ENCODE measurements at places on chromosomes 6 and 20.

GRCh38 chr6:170555305-170555704 is 1.1 kb downstream of the TBP start:
- DNase-seq = no peak

GRCh38 chr6:18237167-18237566 is 27.2 kb downstream of the DEK start:
- DNase-seq = no peak

DNA sequence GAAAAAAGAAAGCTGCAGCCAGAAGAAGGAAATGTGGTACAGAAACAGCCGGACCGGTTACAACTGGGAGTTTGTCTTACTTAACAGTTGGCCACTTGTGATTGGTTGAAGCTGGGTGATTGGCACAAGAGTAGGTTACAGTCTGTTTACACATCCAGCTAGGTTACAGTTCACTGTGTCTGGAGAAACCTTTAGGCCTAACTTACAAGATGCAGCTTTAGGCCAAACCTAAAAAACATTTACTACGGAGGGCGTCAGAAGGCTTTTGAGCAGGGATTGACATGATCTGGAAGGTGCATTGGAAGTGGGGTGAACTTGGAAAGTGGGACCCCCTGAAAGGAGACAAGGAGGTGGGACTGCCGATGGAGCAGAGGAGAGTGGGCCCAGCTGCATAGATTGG is 122.3 kb downstream of the BANF2 start:
- DNase-seq = no peak

DNA sequence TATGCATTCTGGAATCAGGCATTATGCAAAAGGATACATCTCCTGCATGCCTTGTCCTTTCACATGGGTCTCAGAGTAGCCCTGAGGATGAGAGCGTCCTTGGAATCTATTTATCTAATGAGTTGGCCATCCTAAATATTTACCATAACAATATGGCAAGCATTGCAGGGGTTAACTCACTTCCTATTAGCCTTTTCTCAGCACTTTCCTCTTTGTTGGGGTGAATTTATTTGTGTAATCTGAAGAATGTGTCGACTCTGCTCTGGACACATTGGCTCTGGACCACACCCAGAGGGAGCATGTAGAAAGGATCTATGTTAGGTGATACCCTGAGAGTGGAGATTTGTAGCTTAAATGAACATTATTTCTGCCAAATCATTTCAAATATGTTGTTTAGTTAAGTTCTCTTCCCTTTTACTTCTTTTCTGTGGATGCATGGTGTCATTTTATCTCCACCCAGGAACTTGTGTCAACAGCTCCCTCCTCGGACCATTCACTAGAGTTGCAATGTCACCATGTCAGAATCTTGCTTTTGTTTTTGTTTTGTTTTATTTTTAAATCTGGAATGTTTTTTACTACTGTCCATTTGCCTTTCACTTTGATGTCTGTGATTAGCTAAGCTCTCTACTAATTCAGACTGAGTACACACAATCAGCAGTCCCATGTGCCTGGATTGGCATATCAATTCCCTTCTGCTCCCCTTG is 757.0 kb upstream of the MMS22L start:
- DNase-seq = no peak

- DNase-seq = no peak
Measured at GRCh38 chr6:166237617-166238016, 70.0 kb upstream of the TBXT start.

DNA sequence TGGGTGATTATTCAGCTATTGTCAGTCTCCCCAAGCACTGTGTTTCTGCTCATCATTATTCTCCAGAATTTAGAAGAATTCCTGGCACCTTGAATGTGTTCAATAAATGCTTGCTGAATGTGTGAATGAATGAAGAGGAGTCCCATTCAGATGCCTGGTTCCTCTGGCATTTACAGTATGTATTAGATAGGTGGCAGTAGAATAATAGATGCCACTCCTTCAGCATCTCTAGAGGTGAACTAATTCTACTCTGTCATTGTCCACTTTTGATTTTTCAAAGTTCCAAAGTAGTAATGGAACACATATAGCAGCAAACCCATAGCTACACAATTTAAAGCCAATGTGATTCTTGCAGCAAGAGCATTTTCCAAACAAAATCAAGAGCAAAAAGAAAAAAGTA is 118.9 kb upstream of the CEP162 start:
- DNase-seq = no peak

DNA sequence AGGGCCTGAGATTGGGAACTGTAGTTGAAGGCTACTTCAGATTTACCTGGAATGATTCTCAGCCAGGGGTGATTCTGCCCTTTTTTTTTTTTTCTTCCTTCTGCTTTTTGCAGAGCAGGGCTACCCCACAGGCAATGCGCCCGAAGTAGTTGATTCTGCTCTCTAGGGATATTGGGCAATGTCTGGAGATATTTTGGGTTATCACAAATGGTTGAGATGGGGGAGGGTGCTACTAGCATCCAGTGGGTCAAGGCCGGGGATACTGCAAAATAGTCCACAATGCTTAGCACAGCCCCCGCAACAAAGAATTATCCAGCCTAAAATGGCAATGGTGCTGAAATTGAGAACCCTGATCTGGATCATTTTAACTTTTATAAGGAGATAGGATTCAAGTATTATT is 71.2 kb upstream of the ZMYND8 start:
- no peak for DNase-seq

- no peak for DNase-seq
Measured at GRCh38 chr6:28208111-28208659, 16.9 kb upstream of the ZSCAN9 start.

GRCh38 chr6:100370265-100370664 is 94.5 kb downstream of the SIM1 start:
- DNase-seq = no peak

GRCh38 chr6:16883414-16883813 is 122.2 kb upstream of the ATXN1 start:
- no peak for DNase-seq

DNA sequence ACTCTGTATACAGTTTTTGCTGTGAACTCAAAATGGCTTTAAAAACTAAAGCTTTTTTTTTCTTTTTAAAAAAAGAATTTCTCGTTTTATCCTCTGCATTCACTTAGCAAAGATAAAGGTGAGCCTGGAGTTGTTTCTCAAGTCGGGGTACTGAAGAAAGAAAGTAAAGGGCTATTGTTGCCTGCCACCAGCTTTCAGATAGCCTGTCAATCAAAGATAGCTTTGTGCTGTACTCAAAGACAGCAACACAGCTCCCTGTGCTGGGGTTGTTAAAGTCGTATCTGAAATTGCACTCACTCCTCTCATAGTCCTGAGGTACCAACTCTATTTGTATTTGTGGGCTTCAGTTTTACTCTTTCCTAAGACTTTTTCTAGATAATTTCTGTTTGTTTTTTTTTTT is 710.1 kb upstream of the ID4 start:
- no peak for DNase-seq

- no peak for DNase-seq
Measured at GRCh38 chr20:48096957-48097890, 311.9 kb upstream of the SULF2 start.

DNA sequence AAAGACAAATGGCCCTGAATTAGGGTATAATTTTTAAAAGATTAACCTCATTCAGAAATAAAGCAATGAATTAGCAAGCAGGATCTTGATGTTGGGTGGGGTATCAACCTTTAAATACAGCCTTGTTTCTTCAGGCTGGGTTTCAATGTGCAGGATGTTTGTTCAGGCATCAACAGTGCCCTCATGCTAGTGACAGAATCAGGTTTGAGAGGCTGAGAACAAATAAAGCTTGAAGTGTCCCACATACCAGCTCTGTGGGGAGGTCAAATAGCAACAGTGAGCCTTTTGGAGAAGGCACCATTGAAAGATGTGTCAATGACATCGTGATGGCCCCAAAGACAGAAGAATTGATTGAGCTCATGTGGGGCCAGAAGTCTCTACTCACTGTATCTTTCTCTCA is 68.2 kb downstream of the MTFR2 start:
- DNase-seq = no peak

- no peak for DNase-seq
Measured at GRCh38 chr20:48189181-48189580, 403.9 kb upstream of the SULF2 start.

DNA sequence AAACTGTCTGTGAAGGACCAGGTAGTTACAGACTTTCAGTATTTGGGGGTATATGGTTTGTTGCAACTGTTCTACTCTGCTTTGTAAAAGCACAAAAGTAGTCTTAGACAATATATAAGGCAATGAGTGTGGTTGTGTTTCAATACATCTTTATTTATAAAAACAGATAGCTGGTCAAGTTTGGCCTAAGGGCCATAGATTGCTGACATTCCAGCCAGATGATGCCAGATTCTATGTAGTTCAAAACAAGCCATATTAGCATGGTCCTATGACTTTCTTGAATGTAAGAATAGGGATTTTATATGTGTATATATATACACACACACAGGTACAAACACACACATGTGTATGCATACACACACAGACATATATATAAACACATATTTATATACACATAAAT is 201.8 kb downstream of the GRIK2 start:
- no peak for DNase-seq

GRCh38 chr6:135289816-135290215 is 108.7 kb downstream of the MYB start:
- DNase-seq = no peak

DNA sequence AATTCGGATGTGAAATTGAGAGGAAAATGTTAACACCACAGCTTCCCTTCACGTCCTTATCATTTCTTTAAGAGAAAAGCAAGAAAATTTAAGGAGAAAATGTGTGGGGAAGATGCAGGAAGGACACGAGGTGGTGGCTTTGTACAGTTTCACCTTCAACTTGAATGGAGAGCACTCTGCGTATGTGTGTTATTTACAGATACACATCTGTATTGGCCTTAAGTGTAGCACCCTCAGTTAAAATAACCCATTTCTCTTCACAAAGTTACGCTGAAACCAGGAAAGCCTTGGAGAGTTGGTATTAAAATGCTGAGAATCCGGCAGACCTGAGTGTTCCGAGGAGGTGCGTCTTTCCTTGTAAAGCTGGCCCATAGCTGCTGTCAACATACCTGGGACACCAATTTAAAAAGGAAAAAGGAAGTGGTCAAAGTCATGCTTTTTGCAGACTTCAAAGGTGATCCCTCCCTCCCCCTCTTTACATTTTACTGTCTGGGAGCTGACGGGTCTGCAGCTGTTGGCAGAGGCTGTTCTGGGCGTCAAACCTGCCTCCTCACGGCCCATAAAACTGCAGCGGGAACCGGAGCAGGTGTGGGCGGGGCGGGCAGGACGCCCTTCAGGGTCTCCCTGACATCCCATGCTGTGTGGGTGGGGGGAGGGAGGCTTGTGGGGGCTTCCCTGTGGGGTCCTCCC is 61.3 kb upstream of the TBXT start:
- DNase-seq = no peak

GRCh38 chr6:134235937-134236751 is 81.8 kb downstream of the SGK1 start:
- DNase-seq = peak; percentile 54

DNA sequence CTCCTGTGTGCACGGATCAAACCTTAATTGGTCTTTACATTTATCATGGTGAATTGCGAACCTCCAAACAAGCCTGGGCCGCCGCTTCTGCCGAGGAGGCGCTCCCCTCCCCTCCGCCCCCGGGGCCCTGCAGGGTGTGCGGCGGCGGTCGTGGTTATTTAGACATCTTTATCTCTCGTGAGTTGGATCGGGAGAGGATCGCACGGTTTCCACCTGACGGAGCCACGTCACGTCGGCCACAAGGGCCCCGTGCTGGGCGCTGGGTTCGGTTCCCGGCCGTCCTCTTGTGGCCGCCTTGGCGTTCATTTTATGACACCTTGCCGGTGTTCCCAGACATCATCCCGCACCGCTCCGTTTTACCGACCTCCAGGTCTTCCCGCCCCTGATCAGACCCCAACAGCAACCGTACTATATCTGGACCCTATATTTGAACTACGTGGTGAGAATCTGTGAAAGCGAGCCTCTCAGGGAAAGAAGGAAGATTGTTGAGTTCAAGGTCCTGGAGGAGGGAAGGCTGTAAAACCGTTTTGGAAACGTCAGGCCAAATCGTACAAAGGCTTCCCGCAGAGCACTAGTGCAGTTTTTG is 1.3 kb upstream of the CNR1 start:
- DNase-seq = no peak

DNA sequence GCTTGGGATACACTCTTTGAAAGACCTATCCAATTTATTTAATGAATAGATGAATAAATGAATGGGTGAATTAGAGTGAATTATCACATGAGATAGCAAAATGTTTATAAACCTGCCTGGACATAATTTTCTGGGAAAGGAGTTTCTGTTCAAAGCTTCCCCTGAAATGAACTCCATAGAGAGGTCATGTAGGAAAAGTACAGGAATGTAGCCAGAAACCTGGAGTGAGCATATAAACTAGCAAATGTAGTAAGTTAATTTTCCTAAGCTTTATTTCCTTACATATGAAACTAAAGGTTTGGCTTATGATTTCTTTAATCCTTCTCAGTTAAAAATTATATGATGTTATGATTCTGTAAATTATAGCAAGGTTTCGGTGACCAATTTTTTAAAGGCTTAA is 380.3 kb upstream of the RSPO3 start:
- no peak for DNase-seq

DNA sequence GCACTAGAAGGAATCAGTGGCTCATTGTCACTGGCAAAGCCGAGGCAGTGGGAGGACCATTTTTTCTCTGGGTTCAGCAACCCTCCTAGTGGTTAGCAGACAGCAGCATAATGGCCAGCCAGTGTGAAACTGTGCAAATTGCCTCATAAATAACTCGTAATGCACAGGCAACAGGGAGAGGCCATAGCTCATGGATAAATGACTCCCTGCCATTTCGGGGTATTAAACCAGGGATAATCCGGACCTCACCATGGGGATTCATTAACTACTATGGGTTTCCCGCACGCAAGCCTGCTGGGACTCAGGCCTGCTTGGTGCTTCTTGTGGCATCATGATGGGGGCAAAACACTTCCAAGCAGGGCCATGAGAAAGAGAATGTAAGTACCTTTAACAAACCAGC is 158.2 kb upstream of the CHD6 start:
- no peak for DNase-seq

- no peak for DNase-seq
Measured at GRCh38 chr6:164227952-164228522, 813.5 kb downstream of the QKI start.

DNA sequence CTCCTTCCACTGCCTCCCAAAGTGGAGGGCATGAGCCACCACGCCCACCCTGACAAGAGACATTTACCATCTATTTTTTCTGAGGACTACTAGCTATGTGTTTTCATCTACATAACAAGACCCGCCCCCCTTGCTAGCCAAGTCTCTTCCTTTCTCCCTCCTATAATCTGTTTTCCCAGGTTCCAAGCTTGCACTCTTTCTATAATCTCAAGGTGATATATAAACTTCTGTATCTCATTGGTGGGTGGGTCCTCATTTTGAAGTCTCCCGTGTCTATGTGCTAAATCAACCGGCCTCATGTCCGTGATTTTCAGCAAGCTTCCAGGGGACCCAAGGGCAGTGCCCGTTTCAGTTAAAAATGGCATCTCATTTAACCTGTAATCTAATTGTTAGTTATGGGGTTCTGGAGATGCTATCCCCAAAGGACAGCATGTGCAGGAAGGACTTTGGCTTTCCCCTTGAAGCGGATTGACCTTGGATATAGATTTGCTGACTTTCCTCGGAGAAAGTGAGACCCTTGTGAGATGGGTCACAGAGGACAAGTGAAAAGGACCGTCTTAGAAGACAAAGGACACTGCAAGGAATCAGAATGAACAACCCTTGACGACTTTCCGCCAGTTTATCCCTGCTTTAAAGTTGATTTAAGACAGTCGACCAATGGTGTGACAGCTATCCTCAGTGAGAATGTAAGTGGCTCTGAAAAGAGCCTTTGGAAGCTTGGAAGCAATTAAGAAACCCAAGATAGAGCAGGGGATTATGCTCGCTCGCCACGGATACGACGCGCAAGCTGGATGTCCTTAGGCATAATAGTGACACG is 22.4 kb downstream of the OR2B2 start:
- DNase-seq = peak; percentile 11
